ENCODE measurements at places on chromosomes 6 and 20.

DNA sequence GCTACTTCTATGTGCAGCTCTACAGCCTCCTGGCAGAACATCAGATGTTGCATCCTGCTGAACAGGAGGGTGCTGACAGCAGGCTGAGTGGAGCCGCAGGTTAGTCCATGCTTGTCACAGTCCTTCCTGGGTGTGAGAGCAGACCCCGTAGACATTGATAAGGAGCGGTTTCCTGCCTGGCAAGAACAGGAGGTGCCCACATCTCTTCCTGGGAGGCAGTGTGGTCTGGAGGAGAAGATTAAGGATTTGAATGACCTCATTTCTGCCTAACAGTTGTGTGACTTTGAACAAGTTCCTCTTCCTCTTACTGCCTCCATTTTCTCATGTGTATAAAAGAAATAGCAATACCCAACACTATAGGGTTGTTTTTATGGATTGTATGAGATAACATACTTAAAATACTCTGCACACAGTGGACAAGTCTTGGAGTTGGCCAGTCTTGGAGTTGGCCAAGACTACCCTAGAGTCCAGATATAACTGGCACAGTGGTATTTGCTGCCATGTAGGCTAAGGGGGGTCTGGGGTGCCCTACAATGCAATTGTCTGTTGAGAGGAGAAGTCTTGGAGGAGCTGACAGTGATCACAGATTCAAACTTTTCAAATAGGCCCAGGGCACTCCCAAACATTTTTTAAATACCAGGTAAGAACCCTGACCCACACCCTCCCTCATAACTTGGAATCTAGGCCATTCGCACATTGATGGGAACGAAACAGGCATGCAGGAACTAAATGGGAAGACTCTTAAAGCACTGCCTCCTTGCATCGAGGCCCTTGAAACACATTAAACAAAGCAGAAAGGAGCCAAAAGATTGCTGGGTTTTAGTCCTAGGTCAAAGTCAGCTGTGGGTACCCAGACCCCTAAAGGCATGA lies 32.6 kb upstream of the TBC1D7 start:
- DNase-seq: peak; percentile 64

- no peak for DNase-seq
These were observed 251.7 kb downstream of the NKAIN2 start for GRCh38 chr6:124055395-124055794.

DNA sequence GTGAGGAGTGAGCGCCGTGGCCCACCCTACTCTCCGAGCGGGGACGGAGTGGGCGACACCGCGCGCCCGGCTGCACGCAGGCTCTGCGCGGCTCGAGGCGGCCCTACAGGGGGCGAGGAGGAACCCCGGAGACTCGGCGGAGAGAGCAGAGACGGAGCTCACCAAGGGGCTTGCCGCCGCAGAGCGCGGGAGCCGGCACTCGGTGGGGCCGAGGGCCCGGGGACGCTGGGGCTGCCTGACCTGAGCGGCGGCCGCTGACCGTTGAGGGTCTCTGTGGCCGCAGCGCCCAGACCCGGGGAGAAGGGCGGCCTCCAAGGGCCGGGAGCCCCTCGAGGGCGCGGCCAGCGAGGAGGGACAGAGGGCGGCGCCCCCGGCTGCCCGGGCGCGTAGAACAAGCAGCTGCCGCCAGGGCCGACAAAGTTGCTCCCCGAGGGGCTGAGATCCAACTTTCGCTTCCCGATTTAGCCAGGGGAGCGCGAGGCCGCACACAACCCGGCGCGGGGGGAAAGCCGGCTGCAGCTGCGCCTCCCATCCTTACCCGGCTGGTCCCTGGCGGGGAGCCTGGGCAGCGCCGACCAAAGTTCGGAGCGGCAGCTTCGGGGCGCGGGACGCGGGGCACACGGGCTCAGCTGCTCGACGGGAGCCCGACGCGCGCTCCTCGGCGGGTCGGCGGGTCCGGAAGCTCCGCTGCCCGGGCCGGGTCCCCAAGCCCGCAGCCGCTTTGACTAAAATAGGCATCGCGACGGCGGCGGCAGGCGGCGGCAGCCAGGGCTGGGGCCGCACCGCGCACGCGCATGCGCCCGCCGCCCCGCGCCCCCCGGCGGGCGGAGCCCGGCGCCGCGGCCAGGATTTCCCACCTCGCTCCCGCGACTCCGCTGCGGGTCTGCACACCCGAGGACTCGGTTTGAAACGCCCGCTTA lies 43.1 kb downstream of the POPDC3 start:
- no peak for DNase-seq

DNA sequence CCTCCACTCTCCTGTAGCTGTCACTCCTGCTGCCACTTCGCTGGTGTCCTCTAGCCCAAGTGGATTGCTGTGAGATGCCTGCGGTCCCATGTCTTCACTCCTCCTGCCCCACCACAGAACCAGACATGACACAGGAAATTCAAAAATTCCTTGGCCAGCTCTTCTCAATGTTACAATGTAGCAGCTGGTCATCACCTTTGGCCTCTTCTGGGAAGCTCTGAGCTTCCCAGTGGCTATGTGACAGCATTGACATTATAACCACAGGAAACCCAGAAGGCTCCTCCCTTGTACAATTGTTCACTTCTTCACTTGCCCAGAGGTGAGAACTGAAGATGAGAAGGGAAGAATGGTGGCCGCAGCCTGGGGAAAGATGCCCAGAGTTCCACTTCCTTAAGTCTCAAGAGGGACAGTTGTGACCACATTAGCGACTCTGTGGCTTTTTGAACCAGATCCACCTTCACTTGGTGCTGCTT lies 76.1 kb upstream of the NAA20 start:
- DNase-seq: no peak

DNA sequence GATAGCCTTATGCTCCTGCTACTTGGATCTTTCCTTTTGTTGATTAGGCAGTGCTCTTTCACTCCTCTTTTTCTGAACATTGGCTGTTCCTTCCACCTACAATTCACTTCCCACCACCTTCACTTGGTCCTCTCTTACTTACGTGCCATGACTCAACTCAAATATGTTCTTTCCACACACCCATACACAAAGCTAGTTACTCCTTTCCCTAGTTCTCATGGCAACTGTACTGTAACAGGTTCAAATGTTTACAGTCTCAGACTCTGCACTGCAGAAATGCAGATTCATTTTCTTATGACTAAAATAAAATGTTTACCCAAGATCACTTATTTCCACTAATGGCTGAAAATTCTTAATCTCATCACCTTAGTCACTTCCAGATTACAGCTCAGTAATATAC lies 174.0 kb upstream of the TSHZ2 start:
- peak; percentile 67 for DNase-seq

DNA sequence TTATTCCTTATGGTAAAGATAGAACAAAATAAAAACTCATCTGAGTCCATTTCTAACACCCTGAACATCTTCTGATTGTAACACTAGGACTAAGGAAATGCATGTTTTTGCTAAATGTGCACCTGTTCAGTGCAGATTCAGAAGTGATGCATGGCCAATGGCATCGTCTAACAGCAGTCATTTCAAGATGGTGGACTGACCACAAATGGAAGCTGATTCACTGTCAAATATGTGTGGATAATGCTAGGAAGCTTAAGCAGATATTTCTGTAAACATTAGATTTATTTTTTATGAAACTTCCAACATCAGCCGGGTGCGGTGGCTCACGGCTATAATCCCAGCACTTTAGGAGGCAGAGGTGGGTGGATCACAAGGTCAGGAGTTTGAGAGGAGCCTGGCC lies 394.8 kb downstream of the SAMD5 start:
- DNase-seq: no peak

GRCh38 chr20:15191082-15191723 lies 853.8 kb upstream of the FLRT3 start:
- no peak for DNase-seq

DNA sequence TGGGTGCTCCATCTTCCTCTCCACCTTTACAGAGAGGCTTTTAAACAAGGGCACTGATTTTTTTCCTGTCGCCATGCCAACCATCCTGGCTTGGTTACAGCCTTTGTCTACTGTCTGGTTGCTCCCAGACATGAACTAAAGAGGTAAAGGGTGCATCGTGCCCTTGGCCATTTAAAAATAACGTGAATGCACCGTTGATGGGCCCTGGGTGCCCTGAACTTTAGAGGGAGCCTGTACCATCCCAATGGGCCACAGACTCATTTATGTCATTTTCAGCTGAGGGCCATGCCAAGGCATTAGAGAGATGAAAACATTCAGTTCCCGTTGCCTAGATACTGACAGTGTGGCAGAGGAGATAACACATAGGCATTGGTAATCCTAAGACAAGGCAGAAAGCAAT lies 23.3 kb downstream of the TMC2 start:
- DNase-seq: no peak

DNA sequence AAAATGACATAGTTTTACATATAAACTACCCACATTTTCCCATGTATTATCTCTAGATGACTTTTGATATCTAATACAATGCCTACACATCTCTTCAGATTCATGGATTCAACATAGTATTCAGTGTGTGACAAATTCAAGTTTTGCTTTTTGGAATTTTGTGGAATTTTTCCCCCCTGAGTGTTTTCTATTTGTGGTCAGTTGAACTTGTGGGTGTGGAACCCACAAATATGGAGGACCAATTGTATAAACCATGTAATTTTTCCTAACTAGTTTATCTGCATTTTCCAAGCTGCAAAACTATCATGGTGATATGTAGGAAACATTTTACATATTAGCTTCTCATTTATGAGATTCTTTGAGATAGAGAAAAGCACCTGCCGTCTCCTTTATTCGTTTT lies 374.3 kb upstream of the SOX4 start:
- no peak for DNase-seq

- no peak for DNase-seq
These were observed 47.9 kb downstream of the KHDC1L start for GRCh38 chr6:73177221-73177944.

- no peak for DNase-seq
These were observed 709.8 kb downstream of the EPM2A start for GRCh38 chr6:145025488-145025887.

- DNase-seq: peak; percentile 63
These were observed 136.3 kb downstream of the LY86 start for GRCh38 chr6:6724539-6725467.

- DNase-seq: no peak
These were observed 57.8 kb upstream of the ATXN1 start for GRCh38 chr6:16818992-16819626.

- DNase-seq: no peak
These were observed 154.8 kb upstream of the KCNQ5 start for GRCh38 chr6:72466971-72467566.

GRCh38 chr6:118216751-118217150 lies 309.7 kb downstream of the SLC35F1 start:
- peak; percentile 75 for DNase-seq

GRCh38 chr6:35911871-35912653 lies 8.8 kb downstream of the SRPK1 start:
- DNase-seq: no peak

DNA sequence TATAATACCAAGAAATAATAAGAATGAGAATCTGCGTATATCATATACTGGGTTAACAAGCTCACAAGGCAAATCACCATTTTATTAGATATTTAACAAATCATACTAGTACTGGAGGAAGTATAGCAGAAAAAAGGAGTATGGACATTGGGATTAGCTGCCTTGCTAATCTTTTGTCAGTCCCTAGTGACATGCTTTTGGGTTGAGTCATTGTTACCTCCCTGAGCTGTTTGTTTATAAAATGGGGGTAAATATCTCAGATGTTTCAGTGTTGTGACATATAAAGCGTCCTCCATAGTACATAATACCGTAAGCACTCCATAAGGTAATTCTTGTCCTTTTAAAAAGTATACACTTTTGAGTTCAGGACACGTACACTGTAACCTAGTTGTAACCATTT lies 107.0 kb downstream of the ESR1 start:
- DNase-seq: peak; percentile 58

GRCh38 chr20:50410343-50410742 lies 99.8 kb upstream of the PTPN1 start:
- no peak for DNase-seq

GRCh38 chr6:38349221-38349620 lies 290.5 kb downstream of the BTBD9 start:
- no peak for DNase-seq

- DNase-seq: no peak
These were observed 71.3 kb downstream of the DZANK1 start for GRCh38 chr20:18395544-18395943.

GRCh38 chr6:149020319-149020718 lies 273.5 kb downstream of the UST start:
- DNase-seq: peak; percentile 28

DNA sequence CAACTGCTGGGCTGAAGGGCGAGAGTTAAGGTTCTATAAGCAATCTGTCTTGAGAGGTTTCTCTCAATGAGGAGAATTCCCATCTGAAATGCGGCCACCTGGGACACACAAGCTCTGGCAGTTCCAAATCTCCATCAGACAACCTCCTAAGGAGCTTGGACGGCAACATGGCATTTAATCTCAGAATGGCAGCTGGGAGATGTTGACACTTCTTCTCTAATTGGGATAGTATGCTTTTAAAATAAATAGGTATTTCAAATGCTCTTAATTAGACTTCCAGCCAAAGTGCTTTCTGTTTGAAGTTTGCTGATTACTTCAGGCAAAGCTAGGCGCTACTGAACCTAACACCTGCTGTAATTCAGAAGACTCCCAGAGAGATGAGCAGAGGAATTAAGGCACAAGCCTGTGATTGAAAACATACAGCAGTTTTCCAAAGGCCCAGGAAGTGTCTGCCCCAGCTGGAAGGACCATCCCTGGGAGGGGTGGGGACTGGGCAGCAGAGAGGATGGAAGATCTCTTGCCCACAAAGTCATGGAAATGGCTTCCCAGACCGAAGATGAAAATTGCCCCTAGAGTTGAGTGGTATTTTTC lies 59.1 kb upstream of the KCNK16 start:
- no peak for DNase-seq

DNA sequence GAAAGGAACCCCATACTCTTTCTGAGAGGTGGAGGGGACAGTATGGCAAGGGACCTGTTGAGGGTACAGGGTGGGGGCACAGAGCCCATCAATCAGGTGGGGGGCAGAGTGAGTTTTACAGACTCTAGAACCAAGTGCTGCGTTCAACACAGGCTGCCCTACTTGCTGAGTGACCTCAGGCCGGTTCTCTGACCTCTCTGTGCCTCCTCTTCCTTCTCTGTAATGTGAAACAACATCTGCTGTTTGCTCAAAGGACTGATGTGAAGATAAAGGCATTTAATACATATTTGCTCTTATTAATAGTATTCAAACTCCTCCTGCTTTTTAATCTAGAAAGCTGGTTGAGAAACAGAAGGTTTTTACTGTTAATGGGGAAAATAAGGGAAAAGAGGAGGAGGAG lies 25.9 kb upstream of the APMAP start:
- no peak for DNase-seq

GRCh38 chr6:4928426-4928825 lies 75.4 kb downstream of the RPP40 start:
- DNase-seq: no peak

DNA sequence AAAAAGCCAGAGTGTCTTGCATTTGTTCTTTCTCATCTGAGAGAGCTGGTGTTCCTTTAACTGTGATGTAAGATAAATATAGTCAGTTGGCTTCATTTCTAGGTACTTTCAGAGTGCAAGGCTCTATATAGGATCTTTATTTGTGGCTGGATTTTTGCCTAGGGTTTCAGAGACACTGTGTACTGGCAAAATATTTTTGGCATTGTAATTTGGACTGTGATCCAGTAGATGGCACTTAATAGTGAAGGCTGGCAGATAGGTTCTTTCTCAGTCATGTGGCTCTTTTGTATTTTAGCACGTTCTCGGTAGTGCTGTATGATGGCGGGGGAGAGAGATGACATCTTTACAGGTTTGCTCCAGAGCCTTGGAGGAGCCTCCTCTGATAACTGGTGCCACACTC lies 26.8 kb upstream of the SLC35B3 start:
- DNase-seq: no peak

- DNase-seq: no peak
These were observed 250.8 kb downstream of the CDH26 start for GRCh38 chr20:60209048-60209447.

- DNase-seq: peak; percentile 74
These were observed 15.9 kb upstream of the PCSK2 start for GRCh38 chr20:17210983-17211382.

All from bronchial epithelial cell (primary cell).